Stimulated activated CD4-positive, alpha-beta T cell treated with anti-CD3 and anti-CD28 coated beads, Interleukin-4, amount 100 ng/mL, for 48 hours (primary cell): ENCODE measurements at places on chromosomes 13 and 19.

DNA sequence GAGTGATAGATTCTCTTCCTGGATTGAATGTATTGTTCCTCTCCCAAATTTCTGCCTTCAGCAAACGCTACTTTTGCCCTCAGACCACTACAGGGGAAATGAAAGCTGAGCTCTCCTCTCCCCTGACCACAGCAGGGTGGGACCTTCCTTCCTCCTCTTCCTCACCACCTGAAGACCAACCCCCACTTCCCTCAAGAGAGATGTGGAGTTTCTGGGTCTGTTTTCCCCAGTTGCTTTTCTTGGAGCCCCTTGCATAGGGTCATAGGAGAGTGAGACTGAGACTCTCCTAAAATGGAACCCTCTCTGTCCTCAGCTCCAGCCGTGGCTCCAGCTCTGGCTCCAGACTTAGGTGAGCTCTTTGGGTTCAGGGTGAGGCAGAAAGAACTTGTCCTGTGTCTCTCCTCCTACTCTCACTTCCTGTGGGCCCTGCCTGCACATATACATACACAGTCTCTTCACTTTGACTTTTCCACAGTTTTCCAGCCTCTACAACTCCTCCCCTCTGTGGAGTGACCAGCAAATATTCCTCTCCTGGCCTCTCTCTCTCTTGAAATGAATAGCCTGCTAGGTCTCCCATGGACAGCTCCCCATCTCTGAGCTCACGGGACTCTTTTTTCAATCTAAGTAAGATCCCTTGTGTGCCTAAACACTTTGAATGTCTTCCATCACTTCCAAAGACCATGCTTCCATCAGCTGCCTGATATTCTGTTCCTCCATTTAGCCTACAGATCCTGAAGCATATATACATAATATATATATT is 19.2 kb upstream of the ZNF175 start:
- no peak for DNase-seq

DNA sequence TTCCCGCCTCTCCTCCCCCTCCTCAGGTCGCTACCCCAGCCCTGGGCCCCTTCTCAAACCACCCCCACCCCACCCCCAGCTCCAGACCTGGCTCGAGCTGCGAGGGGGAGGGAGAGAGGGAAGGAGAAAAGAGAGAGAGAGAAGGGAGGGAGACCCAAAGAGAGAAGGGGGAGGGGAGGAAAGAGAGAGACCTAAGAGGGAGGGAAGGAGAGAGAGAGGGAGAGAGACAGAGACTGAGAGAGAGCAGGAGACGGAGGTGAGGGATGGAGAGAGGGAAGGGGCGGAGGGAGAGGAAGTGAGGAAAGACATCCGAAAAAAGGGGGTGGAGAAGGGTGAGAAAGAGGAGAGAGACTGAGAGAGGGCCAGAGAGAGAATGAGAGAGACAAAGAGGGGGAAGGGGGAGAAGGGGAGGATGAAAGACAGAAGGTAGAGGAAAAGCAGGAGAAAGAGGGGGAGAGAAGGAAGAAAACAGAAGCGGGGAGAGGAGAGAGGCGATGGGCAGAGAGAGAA is 2.0 kb upstream of the SPACA6 start:
- DNase-seq, result no peak

GRCh38 chr13:47475441-47475948 is 525.6 kb downstream of the SUCLA2 start:
- no peak for DNase-seq

- DNase-seq, result no peak
Measured at GRCh38 chr13:104318121-104318520, 1251.9 kb upstream of the SLC10A2 start.

DNA sequence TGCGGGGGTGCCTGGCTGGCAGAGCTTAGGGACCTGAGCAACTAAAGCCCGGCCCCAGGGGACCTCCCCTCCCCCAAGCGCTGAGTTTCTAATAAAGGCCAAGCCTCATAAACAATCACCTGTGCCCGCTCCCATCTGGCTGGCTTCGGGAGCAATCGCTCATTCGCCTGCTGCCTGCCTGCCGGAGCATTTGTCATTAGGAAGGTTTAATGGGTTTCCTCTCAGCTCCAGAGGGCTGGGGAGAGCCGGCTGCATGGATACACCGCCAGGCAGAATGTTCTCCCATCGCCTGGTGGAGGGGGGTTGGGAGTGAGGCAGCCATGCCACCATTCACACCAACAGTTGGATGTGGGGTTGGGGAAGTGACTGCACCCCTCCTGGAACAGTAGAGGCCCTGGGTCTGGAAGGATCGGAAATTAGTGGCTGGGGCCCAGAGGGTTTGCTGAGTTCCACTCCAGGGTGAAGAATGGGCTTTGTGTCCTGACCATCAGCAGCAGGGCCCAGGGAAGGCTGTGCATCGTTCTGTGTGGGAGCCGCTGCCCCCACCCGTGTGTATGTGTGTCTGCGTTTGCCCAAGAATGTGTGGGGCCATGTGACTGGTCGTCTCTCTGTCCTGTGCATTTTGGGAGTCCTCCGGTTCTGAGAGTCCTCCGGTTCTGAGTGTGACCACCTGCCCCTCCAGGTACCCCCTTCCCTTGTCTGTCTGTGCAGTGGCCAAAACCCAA is 15.3 kb downstream of the PIN1 start:
- no peak for DNase-seq

- no peak for DNase-seq
Measured at GRCh38 chr13:44104197-44104490, 224.4 kb downstream of the LACC1 start.

DNA sequence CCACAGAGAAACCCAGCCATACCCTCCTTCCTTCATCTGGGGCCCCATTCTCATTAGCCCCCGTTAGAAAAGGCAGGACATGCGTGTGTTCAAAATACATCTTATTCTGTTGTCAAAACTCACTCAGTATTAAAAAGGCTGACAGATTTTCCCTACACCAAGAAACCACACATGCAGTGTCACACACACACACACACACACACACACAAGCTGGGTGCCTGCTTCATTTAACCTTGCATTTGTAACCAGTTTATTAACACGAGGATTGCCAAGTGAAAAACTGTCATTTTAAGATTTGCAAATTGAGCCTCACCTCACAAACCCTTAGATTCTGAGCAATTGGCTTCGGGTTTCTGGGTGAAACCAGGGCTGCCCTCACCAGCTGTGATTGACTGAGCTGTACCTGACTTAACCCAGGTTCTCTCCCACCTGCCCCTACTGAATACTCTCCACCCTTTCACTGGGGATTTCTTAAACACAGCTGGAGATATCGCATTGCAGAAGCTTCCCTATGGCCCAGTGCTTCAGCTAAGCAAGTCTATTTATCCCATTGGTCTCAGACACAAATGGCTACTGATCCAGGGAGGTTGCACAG is 172.7 kb upstream of the ZNF507 start:
- no peak for DNase-seq

DNA sequence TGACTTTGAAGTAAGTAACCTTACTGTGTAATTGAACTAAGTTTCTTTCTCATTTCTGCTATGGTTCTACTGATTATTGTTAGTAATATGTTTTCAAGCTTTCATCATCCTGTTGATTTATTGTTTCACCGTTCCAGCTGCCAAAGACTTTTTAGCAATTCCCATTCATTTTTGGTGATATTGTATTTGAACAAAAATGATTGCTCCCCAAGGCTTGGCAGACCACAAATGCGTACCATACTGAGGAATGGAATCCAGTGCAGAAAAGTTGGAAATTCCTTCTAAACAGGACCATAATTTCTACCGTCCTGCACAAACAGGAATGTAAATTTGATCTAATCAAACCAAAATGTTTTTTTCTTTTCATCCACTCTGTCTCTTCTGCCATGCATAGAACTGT is 10.7 kb downstream of the EPSTI1 start:
- DNase-seq, result no peak

DNA sequence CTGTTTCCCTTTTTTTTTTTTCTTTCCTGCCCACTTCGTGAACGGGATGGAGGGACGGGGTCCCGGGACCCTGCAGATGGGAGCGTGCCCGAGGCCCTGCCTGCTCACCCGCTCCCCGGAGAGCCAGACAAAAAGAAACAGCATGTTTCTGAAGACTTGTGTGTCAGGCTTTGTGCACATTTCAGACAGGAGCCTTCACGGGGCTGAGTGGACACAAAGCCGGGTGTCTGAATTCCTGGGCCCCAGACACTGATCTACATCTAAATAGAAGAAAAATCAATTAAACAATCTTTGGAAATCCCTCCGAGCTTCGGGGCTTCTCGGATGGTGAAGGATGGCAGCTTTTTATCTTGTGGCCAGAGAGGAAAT is 4.2 kb downstream of the PGPEP1 start:
- DNase-seq, result no peak

DNA sequence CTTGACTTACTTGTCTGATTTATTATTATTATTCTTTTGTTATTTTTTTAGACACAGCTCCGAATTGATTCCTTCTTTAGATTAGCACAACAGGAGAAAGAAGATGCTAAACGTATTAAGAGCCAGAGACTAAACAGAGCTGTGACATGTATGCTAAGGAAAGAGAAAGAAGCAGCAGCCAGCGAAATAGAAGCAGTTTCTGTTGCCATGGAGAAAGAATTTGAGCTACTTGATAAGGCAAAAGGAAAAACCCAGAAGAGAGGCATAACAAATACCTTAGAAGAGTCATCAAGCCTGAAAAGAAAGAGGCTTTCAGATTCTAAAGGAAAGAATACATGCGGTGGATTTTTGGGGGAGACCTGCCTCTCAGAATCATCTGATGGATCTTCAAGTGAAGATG is 29.4 kb downstream of the ERCC5 start:
- DNase-seq, result no peak

GRCh38 chr13:59674616-59675015 is 489.1 kb downstream of the DIAPH3 start:
- no peak for DNase-seq

GRCh38 chr13:108342369-108343289 is 73.1 kb downstream of the TNFSF13B start:
- no peak for DNase-seq

GRCh38 chr19:39098365-39099269 is 14.4 kb downstream of the ACP7 start:
- no peak for DNase-seq

DNA sequence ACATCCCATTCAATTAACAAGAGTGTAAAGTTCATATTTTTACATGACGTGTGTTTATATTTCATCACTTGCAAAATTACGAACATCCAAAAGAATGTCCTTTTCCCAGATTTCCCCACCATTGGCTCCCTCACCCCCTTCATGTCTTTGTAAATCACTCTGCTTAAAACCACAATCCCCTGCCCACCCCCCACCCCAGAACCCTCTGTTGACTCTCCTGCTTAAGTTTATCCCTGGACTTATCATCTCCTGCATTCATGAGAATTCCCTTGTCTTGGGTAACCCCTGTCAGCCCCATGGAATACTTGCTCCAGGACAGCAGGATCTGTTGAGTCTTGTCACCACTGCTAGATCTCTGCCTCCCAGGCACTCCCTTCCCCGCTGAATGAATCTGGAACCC is 109.9 kb downstream of the COL4A1 start:
- DNase-seq, result no peak

DNA sequence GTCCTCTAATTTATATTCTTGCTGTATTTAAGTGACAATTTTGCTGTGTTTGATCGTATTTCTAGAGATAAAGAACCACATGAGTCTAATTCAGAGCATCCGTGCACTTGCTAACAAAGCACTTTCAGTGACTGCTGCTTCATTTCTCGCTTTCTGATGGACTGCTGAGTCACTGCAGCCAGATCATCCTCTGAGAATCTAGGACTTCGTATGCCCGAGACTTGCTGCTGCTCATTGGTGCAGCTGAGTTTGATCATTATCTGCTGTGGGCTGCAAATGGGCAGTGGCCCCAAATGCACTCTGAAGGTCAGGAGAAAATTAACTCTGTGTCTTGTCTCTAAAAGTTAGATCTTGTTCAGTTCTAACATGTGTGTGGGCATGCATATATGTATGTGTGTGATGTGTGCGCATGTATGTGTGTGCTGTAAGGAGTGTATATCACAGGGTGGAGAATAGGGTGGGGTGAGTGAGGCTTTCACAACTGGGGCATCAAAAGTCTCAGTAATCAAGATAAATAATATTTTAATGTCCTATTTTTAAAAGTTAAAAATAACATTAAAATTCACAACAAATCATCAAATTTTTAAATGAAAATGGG is 342.6 kb downstream of the MTUS2 start:
- DNase-seq, result no peak

DNA sequence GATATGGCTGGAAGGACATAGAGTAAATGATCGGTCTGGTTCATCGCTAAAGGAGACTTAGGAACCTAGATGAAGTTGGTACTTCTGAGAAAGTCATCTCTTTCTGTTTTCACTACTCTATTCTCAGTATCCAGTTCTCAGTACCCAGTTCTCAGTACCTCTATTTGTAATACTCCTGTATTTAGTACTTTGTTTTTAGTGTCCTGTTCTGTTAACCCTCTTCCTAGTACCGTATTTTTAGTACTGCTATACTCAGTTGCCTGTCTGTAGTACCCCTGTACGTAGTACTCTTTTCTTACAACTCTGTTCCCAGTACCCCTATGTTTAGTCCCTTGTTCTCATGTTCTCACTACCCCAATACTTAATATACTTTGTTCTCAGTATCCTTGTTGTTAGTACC is 1.2 kb downstream of the RFXAP start:
- DNase-seq, result no peak

GRCh38 chr19:35608251-35608650 is 4.3 kb upstream of the HAUS5 start:
- no peak for DNase-seq

- DNase-seq, result no peak
Measured at GRCh38 chr13:84358601-84359000, 476.3 kb upstream of the SLITRK1 start.

DNA sequence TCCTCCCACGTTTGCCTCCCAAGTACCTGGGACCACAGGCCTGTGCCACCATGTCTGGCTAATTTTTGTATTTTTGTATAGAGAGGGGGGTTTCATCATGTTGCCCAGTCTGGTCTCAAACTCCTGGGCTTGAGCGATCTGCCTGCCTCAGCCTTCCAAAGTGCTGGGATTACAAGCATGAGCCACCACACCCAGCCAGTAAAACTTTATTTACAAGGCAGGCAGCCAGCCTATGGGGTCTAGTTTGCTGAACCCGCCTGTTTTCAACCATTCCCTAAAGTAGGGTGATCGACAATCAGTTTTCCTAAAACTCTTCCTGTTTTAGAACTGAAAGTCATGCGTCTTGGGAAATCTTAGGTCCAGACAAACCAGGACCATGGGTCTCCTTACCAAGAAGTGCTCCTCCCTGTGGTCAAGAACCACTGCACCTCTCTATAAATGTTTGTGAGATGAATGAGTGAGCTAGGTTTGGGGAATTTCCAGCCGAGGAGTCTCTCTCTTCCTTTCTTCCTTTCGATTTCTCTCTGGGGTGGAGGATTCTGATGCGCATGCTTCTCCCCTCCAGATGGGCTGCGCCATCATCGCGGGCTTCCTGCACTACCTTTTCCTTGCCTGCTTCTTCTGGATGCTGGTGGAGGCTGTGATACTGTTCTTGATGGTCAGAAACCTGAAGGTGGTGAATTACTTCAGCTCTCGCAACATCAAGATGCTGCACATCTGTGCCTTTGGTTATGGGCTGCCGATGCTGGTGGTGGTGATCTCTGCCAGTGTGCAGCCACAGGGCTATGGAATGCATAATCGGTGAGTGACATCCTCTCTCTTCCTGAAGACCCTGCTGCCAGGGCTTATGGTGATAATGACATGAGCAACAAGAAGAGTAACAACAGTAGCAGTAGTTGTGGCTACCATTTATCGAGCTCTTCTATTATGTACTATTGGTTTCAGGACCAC is 38.7 kb downstream of the ADGRE1 start:
- no peak for DNase-seq

GRCh38 chr19:30350692-30351663 is 21.2 kb upstream of the ZNF536 start:
- no peak for DNase-seq
